ENCODE measurements at places on chromosomes 2 and 18.

GRCh38 chr2:98555696-98556095, 52.6 kb downstream of the COA5 start:
- no peak for DNase-seq

DNA sequence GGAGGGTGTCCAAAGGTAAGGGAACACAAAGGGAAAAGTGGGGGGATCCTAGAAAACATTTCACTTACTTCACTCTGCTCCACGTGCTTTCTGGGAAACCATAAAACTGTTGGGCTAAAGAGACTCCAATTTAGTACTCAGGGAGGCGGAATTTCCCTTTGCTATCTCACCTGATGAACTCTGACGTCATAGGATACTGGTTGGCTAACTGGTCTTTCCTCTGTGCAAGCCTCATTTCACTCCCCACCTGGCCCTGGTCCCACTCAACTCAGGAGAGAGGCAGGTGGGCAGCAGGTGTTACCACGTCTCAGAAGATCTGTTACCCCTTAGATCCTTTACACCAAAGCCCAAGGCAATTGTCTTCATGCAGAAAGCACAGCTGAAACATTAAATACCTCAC, 51.8 kb upstream of the PMAIP1 start:
- DNase-seq = no peak

DNA sequence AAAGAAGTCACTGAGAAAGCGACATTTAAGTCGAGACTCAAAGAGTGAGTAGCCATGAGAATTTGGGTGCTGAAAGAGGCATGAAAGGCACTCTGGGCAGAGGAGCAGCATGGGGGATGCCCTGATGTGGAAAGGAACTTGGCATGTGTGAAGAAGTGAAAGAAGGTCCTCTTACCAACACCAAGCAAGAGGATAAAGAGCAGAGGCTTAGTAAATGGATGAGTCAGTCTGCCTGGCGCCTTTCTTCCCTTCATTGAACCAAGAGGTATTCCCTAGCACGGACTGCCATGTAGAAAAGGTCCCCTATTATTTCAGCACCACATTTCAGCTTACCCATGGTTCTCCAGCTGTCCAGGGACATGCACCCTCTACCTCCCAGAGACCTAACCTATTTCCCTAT, 221.1 kb upstream of the NRP2 start:
- no peak for DNase-seq

GRCh38 chr2:119536211-119536610, 8.0 kb upstream of the CFAP221 start:
- no peak for DNase-seq

GRCh38 chr2:204973616-204974015, 428.3 kb downstream of the PARD3B start:
- DNase-seq = no peak

DNA sequence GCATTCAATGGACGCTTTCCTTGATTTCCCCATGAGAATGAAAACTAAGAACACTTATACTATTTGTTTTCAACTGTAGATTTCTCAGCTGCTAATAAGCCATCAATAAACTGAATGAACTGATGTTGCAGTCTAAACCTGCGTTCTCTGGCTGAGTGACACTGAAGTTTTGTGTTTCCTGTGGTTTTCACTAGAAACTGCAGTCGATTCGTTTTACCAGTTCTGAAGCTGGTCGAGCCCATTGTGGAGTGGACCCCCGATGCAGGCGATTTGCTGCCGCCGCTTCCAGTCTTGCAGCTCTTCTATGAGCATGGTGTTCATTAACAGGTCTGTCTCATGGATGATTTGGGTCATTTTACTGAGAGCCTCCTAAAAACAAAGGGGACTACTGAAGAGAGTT, 50.6 kb upstream of the STAT1 start:
- DNase-seq = no peak

GRCh38 chr18:24064391-24065100, 50.0 kb downstream of the TTC39C start:
- no peak for DNase-seq

- no peak for DNase-seq
These were observed 807.3 kb downstream of the NR4A2 start for GRCh38 chr2:155525199-155525598.

DNA sequence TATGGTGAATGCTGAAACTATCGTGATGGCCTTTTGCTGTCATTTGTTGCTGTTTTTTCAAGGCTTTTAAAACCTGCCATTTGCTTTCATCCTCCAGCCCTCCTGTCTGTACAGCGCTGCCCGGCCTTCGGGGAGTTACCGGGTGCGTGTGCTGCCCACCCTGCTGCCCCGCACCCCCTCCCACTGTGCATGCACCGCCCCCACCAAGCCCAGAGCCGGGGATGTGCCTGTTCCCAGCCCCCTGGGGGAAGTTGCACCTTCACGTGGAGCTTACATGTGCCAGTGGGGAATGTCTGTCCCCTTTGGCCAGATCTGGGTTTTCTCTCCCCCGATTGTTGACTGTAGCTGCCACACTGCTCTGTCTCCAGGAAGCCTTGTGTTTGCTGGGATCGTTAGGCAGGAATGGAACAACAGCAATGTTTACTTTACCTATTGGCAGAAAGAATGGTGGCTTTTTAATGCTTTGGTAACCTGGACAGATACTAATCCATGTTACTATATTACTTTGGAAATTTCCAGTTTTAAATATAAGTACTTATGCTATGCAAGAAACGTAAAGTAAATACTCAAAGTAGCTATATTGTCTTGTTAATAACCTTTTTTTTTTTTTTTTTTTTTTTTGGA, 64.8 kb upstream of the RBM44 start:
- DNase-seq = no peak

GRCh38 chr2:134225841-134226240, 28.0 kb upstream of the MGAT5 start:
- no peak for DNase-seq

DNA sequence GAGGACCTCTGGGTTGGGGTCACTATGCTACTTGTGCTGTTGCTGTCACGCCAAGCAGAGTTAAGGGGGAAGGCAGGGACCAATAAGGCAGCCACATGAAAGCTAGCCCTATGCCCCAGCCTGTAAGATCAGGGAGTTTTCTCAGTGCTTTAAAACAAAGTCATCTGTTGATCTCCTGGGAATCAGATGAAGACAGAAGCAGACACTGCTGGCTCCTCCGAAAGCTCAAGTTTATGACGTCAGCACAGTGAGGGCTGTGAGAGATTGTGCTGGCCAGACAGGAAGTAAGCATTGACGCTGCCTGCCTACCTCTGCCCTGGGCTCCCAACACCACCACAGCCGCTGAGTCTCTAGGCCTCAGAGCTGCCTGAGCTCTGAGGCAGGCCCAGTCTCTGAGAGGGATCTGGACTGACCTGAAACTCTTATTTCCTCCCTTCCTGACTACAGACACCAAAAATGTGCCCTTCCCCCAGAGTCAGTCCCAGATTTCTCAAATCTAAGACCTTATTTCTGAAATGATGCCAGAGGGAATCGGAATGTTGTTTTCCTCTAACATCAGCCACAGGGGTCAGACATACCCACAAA, 118.1 kb upstream of the EPAS1 start:
- DNase-seq = peak; percentile 79

Measured in fibroblast of skin of left biceps (primary cell).